Daoy (cell line): ENCODE measurements at places on chromosomes 6 and 20. TPM values are rescaled to one million over a fixed set of nuclear protein-coding genes. Genes with fewer than 3 reads are reported as not detected.

- DNase-seq: no peak
Measured at GRCh38 chr20:14214046-14214445, 123.4 kb downstream of the FLRT3 start.

- peak; percentile 87 for DNase-seq
Measured at GRCh38 chr6:134178161-134179044, 126.0 kb upstream of the SLC2A12 start.

DNA sequence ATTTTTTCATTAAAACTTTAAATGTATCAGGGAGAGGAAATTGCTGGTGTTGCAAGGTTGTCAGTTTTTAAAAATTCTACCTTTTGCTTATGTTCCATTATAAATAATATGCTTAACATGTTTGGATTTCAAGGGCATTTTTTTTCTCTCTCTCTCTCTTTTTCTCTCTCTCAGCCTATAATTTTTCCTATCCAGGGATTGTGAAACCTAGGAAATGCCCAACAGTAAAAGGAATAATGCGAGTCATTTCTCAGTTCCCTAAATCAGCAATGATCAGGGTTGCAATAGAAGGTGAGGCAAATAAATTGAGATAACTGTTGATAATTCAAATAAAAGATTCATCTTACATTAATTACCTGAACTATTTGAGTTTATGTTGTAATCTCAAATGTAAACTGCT, 53.2 kb upstream of the IFNGR1 start:
- DNase-seq: no peak

DNA sequence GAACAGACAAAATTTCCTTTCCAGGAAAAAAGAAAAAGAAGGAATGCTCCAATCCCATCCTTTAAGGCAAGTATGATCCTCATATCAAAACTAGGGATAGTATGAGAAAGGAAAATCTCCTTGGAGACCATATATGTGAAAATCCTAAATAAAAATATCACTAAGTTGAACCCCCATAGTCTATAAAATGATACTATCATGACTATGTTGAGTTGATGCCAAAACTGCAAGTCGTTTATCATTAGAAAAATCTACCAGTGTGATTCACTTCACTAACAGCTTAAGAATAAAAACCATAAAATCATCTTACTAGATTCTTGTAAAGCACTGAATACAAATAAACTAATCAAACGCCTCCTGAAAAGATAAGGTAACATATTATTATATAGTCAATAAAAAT, 76.6 kb upstream of the STXBP5 start:
- no peak for DNase-seq

- peak; percentile 98 for DNase-seq
Measured at GRCh38 chr20:51335329-51335841, 207.1 kb downstream of the NFATC2 start.

- DNase-seq: no peak
Measured at GRCh38 chr6:135191508-135192255, 10.6 kb downstream of the MYB start.

DNA sequence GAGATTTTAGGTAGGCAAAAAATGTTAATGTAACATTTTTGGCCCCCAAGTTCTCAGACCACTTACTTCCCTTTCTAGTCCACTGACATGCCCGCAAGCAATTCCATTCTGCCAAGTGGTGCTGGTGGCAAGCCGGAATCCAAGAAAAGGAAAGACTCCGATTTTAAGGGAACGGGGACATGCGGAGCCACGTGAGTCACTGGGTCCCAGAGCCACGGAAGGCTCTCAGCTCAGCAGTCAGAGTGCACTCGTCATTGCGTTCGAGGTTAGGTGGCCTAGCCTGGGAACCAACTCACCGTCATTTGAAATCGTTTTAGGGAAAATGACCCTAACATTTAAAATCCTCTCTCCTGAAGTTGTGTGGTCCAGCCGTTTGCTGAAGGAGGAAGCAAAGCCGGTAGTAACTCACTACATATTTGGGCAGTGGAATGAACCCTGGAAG, 711 bp upstream of the SIRT5 start:
- peak; percentile 75 for DNase-seq

DNA sequence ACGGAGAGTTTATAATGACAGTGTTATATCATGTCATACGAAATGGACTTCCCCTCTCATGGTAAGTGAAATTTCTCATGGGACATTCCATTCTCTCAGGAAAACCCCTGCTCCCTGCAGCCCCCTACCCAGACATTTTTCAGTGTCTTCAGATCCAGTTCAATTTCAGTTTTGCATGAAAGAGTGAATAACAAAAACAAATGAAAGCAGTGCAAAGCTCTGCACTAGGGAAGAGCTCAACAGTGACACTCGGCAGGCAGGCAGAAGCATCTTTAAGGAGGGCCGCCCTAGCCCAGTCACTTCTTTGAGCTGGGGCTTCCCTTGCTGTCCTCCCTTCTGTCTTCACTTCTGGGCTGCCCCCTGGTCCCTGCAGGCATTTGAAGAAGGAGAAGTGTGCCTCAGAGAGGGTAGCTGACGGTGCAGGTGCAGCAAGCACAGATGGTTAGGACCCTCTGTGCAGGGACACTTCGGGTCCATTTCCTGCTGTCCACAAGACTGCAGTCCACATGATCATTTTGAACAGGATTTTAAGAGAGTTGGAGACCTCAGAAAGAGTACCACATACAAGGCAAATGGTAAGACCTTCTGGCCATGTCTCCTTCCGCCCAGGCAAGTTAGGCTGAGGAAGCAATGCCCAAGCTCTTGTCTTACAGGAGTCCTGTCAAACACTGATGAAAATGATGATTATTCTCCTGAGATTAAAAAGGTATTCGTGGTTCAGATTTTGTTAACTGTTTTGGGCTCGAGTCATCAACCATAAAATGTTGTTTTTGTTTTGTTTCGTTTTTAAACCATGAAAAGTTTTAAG, 5.4 kb upstream of the DUSP22 start:
- DNase-seq: no peak

DNA sequence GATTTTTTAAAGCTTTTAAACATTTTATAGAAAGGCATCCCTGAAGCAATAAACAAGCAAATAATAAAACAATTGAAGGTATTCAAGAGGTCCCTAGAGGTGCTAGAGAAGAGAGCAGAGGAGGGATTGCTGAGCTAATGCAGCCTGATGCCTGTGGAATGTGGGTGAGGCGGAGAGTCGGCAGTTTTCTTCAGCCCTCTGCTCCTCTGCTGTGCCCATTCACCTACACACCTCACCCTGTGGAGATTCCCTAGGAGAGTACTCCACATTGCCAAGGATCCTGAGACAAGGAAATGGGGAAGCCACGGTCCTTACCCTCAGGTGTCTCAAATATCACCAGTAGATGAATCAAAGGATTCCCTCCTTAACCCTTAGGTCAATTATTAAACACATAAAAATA, 199.8 kb upstream of the POU3F2 start:
- peak; percentile 35 for DNase-seq

GRCh38 chr6:33324125-33324524, 6.6 kb upstream of the ZBTB22 start:
- no peak for DNase-seq

The MLN gene
- not detected in 2 replicates for total RNA-seq

The LPA gene
- total RNA-seq: not detected in 2 replicates

The PRR18 gene
- 3.2 TPM in 1 of 2 replicates, not detected in the other for total RNA-seq

- DNase-seq: no peak
Measured at GRCh38 chr20:21064924-21065323, 41.2 kb downstream of the LINC00237 start.

DNA sequence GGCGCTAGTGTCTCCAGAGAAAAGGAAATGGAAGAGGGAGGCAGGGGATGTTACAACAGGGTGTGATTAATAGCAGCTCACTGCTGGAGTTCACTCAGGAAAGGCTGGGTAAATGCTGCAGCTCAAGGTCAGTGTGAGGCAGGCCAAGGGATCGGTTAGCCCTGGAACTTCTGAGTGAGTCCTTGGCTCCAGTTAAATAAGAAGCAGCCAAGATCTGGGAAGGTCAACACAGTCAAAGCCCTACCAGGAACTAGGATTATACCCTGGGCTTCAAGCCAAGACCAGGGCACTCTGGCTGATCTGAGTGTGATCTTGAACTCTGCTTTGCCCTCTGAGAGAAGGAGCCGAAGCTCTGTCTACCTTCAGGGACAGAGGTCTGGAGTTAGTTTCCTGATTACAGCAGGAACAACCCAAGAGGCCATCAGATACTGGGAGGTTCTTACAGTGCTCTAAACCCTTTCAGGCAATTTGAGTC, 44.3 kb downstream of the TPD52L1 start:
- peak; percentile 24 for DNase-seq

DNA sequence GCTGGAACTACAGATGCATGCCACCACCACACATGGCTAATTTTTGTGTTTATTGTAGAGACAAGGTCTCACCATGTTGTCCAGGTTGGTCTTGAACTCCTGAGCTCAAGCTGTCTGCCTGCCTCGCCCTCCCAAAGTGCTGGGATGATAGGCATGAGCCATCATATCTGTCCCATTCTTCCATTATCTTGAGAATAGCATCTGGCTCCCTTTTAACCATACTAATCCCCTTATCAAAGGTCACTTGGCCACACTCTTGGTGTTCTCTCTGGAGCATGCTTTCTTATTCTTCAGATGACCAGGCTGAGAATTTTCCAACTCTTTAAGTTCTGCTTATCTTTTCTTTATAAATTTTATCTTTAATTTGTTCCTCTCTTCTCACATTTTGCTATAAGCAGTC, 15.9 kb upstream of the TRERF1 start:
- no peak for DNase-seq

The GLP1R gene
- total RNA-seq: not detected in 2 replicates

The DNPH1 gene
- 57.3 and 66.3 TPM in 2 replicates for total RNA-seq

The GTSF1L gene
- not detected in 2 replicates for total RNA-seq

GRCh38 chr6:132812255-132812732, 2.1 kb upstream of the RPS12 start:
- no peak for DNase-seq
